A549 treated with DMSO at 1 μM for 4 hours (cell line): ENCODE measurements at places on chromosomes 12 and 14. TPM values are rescaled to one million over a fixed set of nuclear protein-coding genes. Genes with fewer than 3 reads are reported as not detected.

Gene PKP2
- 2.2 to 2.9 TPM (median 2.2 TPM) in 5 replicates for total RNA-seq

Gene TRPV4
- 0.03 to 0.08 TPM (median 0.06 TPM) in 3 of 5 replicates, not detected in the others for total RNA-seq

Gene CCDC184
- 3.1 to 3.5 TPM (median 3.2 TPM) in 5 replicates for total RNA-seq

Gene DDN
- 0.58 to 0.73 TPM (median 0.65 TPM) in 5 replicates for total RNA-seq

Gene DPPA3
- not detected in 5 replicates for total RNA-seq

Gene MIA2
- total RNA-seq, result 19.3 to 28.2 TPM (median 24.3 TPM) in 5 replicates

Gene OR4E2
- not detected in 5 replicates for total RNA-seq

Gene GPRC5D
- total RNA-seq, result not detected in 5 replicates

Gene C12orf75
- total RNA-seq, result 119 to 136 TPM (median 127 TPM) in 5 replicates

Gene PSEN1
- 58.7 to 68.5 TPM (median 65.6 TPM) in 5 replicates for total RNA-seq

Gene EXOC3L4
- 1.4 to 2.1 TPM (median 1.5 TPM) in 5 replicates for total RNA-seq

Gene BORCS5
- 8.3 to 10.7 TPM (median 9.7 TPM) in 5 replicates for total RNA-seq

Gene CLEC12A
- total RNA-seq, result not detected in 5 replicates

Gene NANOG
- total RNA-seq, result not detected in 5 replicates

Gene BHLHE41
- total RNA-seq, result 0.63 to 1.9 TPM (median 1.2 TPM) in 5 replicates

Gene COX8C
- not detected in 5 replicates for total RNA-seq

Gene CD9
- 229 to 259 TPM (median 235 TPM) in 5 replicates for total RNA-seq

Gene NOXRED1
- 0.07 to 0.14 TPM (median 0.13 TPM) in 3 of 5 replicates, not detected in the others for total RNA-seq

Gene RTL1
- 0.33 to 0.38 TPM (median 0.35 TPM) in 5 replicates for total RNA-seq

Gene C12orf54
- total RNA-seq, result not detected in 5 replicates

Gene CAPZA3
- total RNA-seq, result not detected in 5 replicates

Gene KRT83
- total RNA-seq, result 3.0 to 5.4 TPM (median 4.8 TPM) in 5 replicates

Gene PGF
- 2.3 to 3.9 TPM (median 3.5 TPM) in 5 replicates for total RNA-seq

Gene TSPAN8
- total RNA-seq, result 0.10 to 0.12 TPM in 2 of 5 replicates, not detected in the others

Gene PPP2R5E
- 20.8 to 31.8 TPM (median 29.1 TPM) in 5 replicates for total RNA-seq

Gene KRT86
- total RNA-seq, result 30.3 to 41.6 TPM (median 35.7 TPM) in 5 replicates

Gene TUBA1B
- total RNA-seq, result 2,295 to 2,611 TPM (median 2,449 TPM) in 5 replicates

Gene EML5
- total RNA-seq, result 0.76 to 1.1 TPM (median 0.84 TPM) in 5 replicates

Gene SLC15A4
- 18.6 to 26.8 TPM (median 23.4 TPM) in 5 replicates for total RNA-seq

Gene CLEC1B
- not detected in 5 replicates for total RNA-seq

Gene LTBP2
- 10.9 to 15.9 TPM (median 12.1 TPM) in 5 replicates for total RNA-seq

Gene KRT78
- 0.07 to 0.19 TPM (median 0.16 TPM) in 3 of 5 replicates, not detected in the others for total RNA-seq

Gene ZNF385A
- 12.8 to 22.1 TPM (median 18.3 TPM) in 5 replicates for total RNA-seq

Gene CAPS2
- total RNA-seq, result 1.4 to 2.1 TPM (median 1.7 TPM) in 5 replicates

Gene GRIN2B
- total RNA-seq, result 4.0 to 5.1 TPM (median 4.8 TPM) in 5 replicates

Gene TMTC1
- total RNA-seq, result 0.04 to 0.08 TPM (median 0.05 TPM) in 3 of 5 replicates, not detected in the others

Gene KRT2
- 0.04 TPM in 1 of 5 replicates, not detected in the others for total RNA-seq

Gene TUNAR
- total RNA-seq, result not detected in 5 replicates

Gene PAX9
- total RNA-seq, result 2.0 to 2.7 TPM (median 2.6 TPM) in 5 replicates

Gene CDH24
- total RNA-seq, result 3.4 to 6.1 TPM (median 4.9 TPM) in 5 replicates

Gene GALNT9
- 4.2 to 9.3 TPM (median 7.2 TPM) in 5 replicates for total RNA-seq

Gene INHBE
- total RNA-seq, result 0.07 to 0.22 TPM (median 0.15 TPM) in 4 of 5 replicates, not detected in the other

Gene SLC6A15
- total RNA-seq, result 2.4 to 5.3 TPM (median 3.5 TPM) in 5 replicates
